ENCODE measurements at places on chromosomes 2 and 18.

DNA sequence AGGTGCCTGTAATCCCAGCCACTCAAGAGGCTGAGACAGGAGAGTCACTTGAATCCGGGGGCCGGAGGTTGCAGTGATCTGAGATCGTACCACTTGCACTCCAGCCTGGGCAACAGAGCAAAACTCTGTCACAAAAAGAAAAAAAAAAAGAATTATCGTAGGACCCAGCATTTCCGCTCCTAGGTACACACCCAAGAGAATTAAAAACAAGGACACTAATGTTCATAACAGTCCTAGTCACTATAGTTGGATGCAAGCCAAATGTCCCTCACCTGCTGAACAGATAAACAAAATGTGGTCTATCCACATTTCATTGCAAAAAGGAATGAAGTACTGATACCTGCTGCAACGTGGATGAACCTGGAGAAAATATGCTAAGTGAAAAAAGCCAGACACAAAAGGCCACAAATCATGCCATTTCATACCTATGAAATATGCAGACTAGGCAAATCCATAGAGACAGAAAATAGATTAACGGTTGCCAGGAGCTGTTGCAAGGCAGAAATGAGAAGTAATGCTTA is 21.2 kb downstream of the ADRA2B start:
- no peak for DNase-seq

DNA sequence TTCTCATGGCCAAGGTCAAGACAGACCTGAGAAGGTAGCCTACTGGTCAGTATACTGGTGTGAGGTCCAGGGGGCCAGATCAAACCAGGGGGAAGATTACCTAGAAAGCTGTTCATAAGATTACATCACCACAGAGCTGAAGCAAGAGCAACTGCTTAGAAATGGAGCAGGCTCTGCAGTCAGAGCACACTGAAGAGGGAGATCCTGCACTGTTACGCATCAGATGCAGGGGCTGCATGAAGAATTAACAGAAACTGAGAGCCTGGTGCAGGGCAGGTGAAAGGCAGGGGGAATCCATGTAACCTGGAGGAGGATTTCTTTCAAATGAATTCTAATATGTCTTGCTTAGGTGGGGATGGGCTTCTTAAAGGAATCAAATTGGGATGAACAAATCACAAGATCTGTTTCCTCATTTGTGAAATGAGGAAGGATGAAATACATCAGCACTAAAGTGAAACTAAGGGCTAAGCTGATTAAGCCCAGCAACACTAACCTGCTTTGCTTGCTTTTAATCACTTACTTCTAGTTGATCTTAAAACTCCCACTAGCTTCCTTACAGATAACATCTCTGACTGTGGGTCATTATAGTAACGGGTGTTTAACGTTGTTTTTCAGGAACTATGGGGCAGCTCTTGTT is 74.3 kb upstream of the ADAM23 start:
- DNase-seq = no peak

- DNase-seq = no peak
Measured at GRCh38 chr2:56580242-56580641, 396.5 kb downstream of the CCDC85A start.

DNA sequence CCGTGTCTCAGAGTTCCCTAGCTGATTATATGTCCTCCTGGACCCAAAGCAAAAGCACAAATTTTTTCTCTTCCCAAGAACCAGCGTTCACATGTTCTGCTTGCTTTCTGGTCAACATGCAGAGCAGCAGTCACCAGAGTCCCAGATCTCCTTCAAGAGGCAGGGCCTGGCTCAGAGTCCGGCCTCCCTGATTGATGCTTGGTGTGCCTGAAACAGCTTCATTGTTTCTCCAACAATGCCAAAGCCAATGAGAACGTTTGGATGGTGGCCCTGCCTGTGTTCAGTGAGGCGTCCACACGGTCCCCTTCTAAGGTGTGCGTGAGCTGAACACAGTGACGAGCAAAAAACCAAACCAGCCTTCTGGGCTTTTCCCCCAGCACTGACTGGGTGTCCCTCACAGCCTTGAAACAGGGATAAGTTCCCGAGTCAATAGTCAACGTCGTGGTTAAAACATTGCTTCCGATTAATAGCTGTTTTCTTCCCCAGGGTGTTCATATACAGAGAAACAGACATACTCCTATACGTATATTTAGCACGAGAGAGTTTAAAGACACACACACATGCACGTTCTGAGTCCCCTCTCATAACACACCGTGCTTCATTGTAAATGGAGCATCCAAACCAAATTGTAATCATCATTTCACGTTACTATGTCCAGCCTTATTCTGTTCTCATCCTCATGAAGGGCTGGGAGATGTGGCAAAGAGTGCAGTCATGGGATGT is 19.3 kb upstream of the POU3F3 start:
- no peak for DNase-seq

GRCh38 chr2:674321-674985 is 2.8 kb downstream of the TMEM18 start:
- no peak for DNase-seq

DNA sequence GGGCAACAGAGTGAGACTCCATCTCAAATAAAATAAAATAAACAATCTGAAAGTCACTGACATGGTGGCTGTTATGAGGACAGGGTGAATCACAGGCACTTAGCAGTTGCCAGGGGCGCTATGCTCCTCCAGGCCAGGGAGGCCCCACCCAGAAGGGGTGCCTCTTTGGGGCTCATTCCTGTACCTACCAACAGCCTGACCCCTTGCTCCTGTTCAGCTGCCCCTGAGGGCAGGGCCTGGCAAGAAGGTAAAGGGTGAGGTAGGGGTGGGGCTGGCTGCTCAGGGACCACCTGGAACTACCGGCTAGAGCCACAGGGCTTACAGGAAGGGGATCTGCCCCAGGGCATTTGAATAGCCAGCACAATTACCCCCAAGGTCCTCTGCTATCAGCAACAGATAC is 60.3 kb downstream of the INPP5D start:
- DNase-seq = no peak

- DNase-seq = no peak
Measured at GRCh38 chr18:26429535-26430226, 118.7 kb downstream of the KCTD1 start.

DNA sequence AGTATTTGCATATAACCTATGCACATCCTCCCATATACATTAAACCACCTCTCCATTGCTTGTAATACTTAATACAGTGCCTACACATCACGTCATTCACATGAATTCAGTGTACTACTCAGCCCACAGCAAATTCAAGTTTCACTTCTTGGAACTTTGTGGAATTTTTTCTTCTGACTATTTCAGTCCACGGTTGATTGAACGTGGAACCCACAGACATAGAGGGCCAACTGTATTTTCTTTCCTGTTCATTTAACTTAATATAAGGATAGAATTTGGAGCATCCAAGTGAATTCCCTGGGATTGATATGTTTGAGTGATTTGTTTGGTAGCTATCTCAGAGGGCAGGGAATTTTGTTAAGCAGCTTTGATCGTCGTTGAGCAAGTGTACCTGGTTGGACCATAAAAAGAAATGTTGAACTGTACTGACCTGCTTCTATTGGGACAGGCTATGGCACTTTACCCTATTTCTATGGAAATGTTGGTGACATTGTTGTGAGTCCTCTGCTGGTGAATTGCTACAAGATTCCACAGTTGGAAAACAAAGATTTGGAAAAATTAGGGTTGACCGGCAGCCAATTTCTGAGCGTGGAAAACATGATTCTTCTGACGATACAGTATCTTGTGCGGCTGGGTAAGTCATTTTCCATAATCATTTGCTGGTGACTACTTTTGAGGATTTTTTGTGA is 156.6 kb downstream of the ESCO1 start:
- no peak for DNase-seq

GRCh38 chr2:129721846-129722245 is 257.6 kb upstream of the RAB6C start:
- no peak for DNase-seq

- no peak for DNase-seq
Measured at GRCh38 chr2:45698554-45698953, 47.1 kb downstream of the PRKCE start.

DNA sequence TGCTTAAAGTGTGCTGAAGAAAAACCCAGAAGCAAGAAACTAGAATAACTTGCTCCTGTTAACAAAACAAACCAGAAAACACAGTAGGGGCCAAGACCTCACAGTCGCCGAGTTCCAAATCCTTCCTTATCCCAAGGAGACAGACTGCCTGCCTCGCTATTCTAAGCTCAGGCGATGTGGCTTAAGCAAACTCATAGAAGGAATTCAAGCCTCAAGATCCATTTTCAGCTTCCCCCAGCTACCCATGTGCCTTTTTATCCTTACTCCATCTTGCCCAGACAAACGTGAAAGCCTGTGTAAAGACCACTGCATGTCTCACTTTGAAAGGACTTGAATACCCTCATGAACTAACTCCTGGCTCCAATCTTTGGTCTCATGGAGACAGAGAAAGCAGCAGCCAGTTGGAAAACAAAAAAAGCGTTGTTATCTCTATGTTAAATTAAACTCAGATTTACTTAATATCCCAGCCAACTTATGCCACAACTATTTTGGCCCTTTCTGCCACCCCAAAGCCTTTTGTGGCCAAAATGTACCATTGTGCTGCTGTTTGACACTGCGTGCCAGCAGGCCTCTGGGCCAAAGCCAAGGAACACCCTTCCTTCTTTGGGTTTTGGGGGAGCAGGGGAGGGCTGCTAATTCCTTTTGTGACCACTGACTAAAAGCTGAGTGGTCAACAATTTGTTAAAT is 123.2 kb upstream of the FZD5 start:
- DNase-seq = no peak

GRCh38 chr2:147546109-147546508 is 298.7 kb upstream of the ACVR2A start:
- DNase-seq = no peak

DNA sequence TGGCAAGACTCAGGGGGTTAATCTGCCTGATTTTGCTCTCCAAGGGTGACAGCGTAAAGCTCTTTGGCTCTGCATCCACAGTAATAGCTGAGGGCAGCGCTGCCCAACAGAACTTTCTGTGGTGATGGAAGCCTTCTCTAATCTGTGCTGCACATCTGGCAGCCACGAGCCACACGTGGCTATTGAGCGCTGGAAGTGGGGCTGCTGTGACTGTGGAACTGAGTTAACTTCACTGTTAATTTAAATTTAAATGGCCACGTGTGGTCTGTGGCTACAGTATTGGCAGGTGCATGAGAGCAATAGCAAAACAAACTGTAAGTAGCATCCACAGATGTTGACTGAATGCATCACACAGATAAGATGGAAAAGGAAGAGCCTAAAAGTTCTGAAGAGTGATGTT is 47.3 kb upstream of the TMEM200C start:
- no peak for DNase-seq

- DNase-seq = peak; percentile 43
Measured at GRCh38 chr2:130843321-130843985, 6.7 kb downstream of the ARHGEF4 start.

- no peak for DNase-seq
Measured at GRCh38 chr2:64329848-64330247, 124.1 kb upstream of the LGALSL start.

- DNase-seq = no peak
Measured at GRCh38 chr2:84971510-84972206, 697 bp downstream of the KCMF1 start.

- DNase-seq = no peak
Measured at GRCh38 chr2:187982668-187983067, 309.0 kb upstream of the GULP1 start.

GRCh38 chr18:29644276-29644675 is 1398.3 kb downstream of the DSC3 start:
- no peak for DNase-seq

GRCh38 chr2:36266536-36267121 is 88.9 kb upstream of the CRIM1 start:
- no peak for DNase-seq

DNA sequence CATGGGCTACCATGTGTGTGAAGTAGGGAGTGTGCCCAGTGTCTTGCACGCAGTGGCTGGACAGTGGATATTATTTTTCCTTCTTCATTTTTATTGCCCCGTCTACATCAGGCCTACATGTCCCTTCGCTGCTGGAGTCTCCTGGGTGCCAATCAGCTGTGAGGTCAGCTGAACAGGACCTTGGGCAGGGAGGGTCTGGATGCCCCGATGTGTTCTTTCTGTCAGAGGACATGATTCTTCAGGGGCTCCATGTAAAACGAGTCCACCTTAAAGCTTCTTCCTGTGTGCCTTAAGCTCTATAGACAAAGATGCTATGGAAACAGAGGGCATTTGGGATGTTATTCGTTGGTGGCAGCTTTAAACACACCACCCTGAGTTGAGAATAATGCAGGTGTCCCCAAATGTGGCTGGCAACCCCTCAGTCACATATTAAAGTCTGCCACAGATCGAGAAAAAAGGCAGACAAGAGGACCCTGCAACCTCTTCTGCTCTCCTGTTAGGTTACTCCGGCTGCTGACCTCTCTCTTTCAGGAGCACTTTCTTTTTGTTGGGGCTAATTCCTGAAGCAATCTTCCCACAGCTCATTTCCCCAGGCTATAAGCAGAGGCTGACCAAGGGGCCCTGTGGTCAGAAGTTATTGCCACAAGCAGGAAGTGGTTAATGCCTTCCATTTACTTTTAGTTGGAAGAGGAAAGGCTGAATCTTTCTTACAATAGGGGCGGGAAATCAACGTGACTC is 20.0 kb downstream of the GREB1 start:
- no peak for DNase-seq

- DNase-seq = no peak
Measured at GRCh38 chr2:64400105-64400728, 53.7 kb upstream of the LGALSL start.

GRCh38 chr2:88345842-88346241 is 106.7 kb downstream of the FOXI3 start:
- no peak for DNase-seq

GRCh38 chr2:48248251-48248933 is 281.6 kb upstream of the STON1 start:
- DNase-seq = peak; percentile 84

DNA sequence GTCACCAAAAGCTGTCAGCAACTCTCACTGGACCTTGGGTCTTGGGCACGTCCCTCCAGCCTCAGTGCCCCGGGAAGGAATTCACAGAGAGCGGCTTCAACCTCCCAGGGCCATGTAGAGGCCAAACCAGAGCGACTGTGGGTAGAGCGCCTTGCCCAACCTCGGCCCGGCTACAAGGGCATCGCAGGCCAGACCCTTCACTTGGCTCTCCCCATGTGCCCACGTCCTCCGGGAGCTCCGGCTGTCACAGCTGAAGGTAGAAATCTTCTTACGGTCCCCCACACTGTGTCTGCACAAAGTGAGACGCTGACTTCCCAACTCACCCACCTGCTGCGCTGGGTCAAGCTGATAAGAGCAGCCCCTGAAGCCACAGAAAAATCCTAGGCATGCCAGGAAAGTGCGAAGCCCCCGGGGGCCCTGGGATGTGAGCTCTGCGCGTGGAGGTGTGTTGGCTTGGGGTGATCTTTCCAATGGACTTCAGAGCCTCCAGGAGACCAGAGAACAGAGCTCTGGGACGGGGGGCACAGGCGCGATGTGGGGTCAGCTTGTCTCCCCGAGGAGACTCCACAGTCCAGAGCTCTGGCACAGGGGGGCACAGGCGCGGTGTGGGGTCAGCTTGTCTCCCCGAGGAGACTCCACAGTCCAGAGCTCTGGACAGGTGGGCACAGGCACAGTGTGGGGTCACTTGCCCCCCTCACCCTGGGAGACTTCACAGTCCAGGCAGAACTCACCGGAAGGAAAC is 105.5 kb downstream of the RTP5 start:
- no peak for DNase-seq

GRCh38 chr2:158042245-158042644 is 59.4 kb upstream of the UPP2 start:
- no peak for DNase-seq
